ENCODE measurements at places on chromosomes 5 and 9.

DNA sequence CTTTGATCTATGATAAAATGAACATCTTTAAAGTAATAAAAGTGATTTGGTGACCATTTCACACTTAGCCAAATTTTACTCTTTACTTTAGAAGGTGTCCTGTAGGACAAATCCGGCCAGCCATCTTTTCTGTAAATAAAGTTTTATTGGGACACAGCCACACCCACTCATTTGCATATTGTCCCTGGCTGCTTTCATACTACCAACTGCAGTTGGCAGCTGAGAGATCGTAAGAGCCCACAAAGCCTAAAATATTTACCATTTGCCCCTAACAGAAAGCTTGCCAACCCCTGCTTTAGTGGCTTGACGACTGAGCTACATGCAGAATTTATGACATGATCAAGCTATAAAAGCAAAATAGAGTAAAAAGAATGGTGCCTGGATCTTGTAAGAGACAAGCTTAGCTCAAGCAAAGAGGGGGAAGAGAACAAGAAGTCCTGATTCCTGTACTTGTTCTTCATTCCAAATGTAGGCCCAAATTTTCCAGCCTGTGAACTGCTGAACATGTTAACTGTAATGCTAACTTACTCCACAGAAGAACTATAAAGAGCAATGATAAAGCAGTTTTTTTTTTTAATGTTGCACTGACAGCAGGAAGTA lies 7.4 kb upstream of the FBXO10 start:
- DNase-seq, result no peak

DNA sequence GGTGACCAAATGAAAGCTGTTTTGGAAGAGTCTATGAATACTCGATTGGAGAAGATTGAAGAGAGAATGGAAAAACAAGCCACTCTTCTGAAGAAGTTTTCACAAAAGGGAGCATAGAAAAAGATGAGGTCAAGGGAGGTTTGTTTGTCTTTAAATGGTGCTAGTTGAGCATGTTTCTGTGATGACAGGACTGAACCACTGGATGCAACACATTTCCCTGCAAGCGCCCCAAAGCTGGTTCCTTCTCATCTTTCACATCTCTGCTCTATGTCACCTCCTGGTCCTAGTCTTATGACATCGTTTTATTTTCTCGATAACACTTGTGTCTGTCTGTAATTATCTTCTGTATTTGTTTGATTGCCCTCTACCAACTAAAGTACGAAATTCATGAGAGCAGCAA lies 3.8 kb upstream of the CCDC192 start:
- DNase-seq, result no peak

GRCh38 chr9:95025213-95026147 lies 292.0 kb downstream of the FANCC start:
- peak; percentile 50 for DNase-seq

DNA sequence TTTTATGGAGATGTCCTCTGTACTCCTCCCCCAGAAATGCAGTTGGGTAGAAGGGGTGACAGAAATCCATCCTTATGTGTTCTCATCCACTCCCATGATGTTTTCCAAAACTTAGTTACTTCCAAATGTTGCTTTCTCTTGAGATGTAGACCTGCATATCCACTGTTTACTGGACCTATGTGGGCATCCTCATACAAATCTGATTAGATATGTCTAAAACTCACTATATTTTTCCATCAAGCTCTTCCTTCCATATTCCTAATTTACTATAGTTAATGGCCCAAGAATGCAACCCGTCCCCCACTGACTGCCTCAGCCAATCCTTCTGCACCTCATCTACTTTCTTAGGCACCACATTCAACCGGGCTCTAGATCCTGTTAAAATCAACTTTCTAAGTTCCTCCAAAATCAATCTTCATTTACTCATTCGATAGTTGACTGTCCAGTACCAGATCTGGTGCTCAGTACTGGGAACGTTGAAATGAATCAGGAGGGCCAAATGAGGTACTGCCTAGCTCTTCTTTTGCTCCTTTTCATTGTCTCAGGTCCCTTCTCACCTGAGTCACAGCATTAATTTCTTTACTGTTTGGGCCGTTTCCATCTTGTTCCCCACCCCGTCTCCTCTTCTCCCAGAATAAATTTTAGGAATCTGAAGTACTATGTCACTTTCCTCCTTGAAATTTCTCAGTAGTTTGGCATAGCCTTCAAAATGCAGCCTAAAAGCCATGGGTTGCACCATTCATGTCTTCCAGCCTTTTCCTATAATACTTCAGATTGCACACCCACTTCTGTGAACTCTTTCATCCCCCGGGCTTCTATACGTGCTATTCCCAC lies 7.9 kb downstream of the PLK2 start:
- no peak for DNase-seq

- peak; percentile 73 for DNase-seq
Measured at GRCh38 chr9:1434052-1434767, 384.1 kb downstream of the DMRT2 start.

DNA sequence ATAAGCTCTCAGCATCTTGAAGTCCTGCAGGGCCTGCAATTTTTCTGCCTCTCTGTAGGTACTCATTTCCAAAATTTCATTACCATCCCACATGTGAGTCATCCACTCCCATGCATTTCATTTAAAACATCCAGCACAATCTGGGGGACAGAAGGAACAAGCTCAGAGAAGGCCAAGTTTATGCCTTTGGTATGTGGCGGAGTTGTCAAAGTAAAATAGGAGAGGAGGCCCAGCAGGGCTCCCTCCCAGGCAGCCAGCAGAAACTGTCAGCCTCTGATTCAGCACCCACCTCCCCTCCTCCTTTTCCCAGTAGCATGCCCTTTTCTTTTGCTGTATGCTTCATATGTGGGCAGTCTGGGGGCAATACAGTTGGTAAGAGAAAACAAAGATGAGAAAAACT lies 126.4 kb upstream of the ZNF366 start:
- DNase-seq, result no peak

DNA sequence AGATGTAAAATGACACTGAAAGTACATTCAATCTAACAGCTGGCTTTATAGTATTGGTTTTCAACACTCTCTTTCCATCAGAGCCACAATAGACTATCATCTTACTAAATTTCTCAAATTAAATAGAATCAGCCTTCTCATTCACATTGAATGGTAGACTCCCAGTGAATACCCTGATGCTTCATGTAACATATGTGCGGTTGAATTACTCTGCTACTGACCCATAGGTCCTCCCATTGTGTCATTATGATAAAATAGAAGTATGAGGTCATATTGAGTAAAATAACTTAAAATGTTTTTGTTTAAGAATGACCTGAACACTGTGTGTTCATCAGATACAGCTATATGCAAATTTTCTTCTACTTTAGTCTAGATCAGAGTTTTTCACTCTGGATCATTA lies 75.9 kb upstream of the ADAMTSL1 start:
- no peak for DNase-seq

DNA sequence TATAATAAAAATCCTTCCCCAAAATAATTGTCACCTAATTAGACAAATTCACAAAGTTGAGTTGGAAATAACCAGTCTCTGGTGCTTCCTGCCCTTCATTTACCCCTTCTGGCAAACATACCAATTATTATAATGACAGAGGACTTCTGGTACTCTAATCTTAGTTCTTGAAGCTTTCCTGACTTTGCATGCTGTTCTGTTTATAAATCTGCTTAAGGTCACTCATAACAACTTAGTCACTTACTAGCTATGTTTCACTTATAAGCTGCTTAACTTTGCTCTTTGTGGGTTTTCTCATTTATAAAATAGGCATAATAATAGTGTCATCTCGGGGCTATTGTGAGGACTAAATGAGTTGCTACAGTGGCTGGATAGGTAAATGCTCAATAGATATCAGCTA lies 446.5 kb downstream of the EFNA5 start:
- DNase-seq, result no peak

GRCh38 chr5:1063661-1064382 lies 48.0 kb downstream of the SLC12A7 start:
- no peak for DNase-seq

- DNase-seq, result no peak
Measured at GRCh38 chr9:4272126-4272525, 27.7 kb downstream of the GLIS3 start.

- no peak for DNase-seq
Measured at GRCh38 chr5:39176759-39177630, 42.4 kb downstream of the FYB1 start.

DNA sequence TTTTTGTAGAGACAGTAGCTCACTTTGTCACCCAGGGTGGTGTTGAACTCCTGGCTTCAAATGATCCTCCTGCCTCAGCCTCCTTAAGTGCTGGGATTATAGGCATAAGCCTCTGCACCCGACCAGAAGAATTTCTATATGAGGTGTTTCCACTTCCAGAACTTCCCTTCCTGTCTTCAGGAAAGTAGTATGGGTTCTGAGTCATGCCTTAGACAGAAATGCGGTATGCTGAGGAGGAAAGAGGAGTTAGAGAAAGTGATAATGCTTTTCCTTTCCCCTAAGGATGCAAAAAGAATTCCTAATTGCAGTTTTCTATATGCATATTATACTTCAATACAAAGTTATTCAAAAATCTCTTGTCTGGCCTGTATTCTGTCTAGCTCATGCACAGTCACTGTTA lies 16.4 kb upstream of the ADAMTSL1 start:
- DNase-seq, result no peak

- no peak for DNase-seq
Measured at GRCh38 chr9:98043915-98044314, 12.6 kb upstream of the NANS start.

DNA sequence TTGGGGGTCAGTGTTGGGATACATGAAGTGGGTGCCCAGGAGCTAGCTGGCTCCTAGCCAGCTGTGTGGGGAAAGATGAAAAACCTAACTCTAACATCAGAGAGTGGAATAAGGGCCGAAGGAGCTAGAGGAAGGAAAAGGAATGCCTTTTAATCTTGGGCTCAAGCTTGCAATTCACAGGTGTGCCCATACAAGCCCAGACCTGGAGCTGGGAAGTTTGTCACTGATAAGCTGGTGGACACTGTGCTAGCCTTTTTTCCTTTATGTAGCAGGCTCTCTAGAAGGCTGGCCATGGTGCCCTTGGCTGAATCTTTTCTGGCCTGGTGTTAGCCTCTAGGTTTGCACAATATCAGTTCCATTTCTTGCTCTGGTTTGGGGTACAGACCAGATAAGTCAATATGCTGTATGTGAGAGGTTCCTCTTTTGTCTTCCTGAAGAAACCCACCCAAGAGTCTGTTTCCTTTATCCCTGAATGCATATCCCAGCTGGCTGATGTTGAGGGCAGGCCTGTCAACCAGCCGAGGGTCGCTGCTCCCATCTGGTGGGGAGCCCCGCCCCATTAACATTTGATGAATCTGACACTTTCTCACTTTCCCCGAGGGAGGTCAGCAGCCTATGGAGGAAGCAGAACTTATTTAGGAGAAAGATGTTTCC lies 92.4 kb upstream of the CXCL14 start:
- no peak for DNase-seq

DNA sequence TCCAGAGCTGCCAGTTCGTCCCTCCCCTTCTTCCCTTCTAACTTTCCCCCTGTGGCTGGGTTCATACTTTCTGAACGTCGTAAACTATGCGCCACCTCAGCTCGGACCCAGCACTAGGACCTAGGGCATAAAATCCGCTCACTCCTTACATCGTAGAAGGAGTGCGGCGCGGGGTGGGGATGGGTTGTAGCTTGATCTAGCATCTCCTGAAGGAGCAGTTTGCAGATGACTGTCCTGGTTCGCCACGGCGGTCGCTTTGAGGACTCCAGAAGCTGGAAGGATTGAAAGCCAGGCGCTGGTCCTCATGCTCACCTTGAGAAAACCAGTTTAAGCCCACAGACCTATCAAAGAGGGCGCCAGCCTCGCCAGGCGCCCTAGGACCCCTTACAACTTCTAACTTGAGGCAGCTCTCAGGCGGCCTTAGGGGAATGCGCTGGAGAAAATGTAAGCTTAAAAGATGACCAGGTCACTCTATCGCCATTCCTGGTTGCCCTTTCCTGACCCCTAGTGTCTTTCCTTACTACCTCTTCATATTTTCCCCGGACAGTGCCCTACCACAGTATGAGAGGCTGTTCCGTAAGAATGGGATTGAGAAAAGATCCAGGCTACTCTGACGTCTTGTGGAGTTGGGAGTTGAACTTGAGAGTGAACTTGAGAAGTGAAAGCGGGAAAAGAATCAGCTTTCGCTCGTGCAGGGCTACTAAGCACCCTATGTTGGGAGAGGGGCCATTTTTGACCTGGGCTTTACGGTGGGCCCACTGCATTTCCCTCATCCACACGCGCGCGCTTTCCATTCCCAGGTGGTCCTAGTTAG lies 2.8 kb downstream of the RORB start:
- no peak for DNase-seq

GRCh38 chr5:127492854-127493738 lies 24.3 kb upstream of the PRRC1 start:
- peak; percentile 63 for DNase-seq

DNA sequence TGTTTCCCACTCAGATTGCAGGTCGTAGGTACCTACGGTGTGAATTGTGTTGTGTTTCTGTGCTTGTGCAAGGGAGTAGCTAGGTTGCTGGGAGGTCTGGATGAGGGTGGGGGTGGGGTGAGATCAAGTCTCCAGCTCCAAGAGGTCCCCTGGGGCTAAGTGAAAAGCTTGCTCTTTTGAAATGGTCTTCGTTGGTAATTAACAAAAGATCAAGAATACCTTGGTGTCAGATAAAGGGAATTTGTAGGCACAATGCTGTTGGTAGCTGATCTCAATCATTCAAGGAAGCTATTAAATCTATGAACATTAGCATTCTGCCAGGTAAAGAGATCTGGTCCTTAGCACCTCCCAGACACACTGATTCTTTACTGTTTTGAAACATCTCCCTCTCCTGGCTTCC lies 928 bp upstream of the PCDHGC4 start:
- DNase-seq, result no peak

DNA sequence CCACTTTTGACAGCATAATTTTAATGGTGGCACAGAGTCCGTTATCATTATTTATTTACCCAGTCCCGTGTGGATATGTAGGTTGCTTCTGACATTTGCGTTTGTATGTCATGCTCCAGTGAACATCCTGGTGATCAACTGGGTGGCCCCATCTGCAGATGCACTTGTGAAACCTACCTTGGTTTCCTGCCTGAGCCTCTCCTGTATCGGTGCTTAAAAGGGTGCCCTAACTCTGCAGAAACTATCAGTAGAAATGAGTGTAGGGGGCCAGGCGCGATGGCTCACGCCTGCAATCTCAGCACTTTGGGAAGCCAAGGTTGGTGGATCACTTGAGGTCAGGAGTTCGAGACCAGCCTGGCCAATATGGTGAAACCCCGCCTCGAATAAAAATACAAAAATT lies 92.1 kb upstream of the IER5L start:
- DNase-seq, result no peak

GRCh38 chr5:168607946-168608345 lies 28.8 kb upstream of the PANK3 start:
- DNase-seq, result no peak

- no peak for DNase-seq
Measured at GRCh38 chr9:127965953-127966352, 14.8 kb downstream of the EEIG1 start.

DNA sequence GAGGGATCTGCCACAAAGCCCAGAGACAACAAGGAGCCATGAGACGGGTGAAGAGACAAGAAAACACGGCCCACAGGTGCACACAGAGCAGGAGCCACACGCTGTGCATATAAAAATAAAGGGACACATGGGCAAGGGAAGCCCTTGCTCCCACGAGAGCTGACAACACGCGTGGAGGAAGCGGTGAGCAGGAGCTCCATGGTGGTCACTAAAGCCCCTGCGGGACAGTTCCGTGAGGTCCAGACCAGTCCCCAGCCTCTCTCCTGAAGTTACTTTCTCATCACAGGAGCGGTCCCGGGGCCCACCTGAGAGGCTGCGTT lies 90.7 kb downstream of the CAMSAP1 start:
- DNase-seq, result no peak

- no peak for DNase-seq
Measured at GRCh38 chr9:77010527-77010926, 8.9 kb upstream of the FOXB2 start.

GRCh38 chr9:114706711-114707110 lies 24.7 kb upstream of the TEX48 start:
- no peak for DNase-seq

Measured in SK-N-MC (cell line).